ENCODE measurements at places on chromosomes 6 and 20.

DNA sequence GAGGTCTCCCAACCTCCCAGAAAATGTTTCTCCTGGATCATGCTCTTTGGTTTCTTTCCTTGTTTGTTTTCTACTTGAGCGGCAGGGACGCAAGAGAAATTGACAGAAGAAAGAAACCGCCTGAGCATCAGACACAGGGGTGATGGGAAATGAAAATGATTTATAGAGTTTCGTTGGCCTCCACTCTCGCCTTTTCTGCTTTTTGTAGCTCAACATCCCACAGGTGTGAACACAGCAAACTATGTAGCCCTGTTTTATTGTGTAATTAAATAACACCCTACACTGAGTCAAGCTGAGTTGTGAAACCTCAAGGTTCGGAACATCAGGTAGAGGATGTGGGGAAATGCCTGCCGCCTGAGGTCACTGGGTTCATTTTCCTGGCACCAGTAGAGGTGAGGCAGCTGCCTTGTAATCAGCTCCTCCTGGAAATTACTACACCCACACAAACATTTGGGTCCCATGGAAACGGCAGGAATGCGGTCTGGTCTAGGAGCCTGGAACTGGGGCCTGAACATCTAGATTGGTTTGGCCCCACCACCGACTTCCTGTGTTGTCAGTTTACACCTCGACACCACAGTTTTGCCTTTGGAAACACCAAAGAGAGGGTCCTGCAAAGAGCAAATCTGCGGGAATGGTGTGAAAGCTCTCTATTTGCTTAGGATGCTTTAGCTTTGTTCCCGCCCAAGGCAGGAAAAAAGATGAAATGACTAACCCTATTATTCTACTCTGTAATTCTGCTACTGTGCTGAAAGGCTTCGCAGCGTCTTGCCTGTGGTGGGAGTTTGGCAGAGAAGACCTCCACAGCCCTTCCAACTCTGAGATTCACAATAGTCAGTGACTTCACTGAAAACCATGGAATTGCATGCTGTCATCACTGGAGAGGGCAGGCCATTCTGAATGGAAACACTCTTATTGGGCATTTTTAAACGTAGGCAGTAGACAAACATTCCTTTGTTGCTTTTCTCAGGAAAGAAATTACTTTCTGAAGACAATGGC is 53.0 kb downstream of the ADAT2 start:
- no peak for DNase-seq

DNA sequence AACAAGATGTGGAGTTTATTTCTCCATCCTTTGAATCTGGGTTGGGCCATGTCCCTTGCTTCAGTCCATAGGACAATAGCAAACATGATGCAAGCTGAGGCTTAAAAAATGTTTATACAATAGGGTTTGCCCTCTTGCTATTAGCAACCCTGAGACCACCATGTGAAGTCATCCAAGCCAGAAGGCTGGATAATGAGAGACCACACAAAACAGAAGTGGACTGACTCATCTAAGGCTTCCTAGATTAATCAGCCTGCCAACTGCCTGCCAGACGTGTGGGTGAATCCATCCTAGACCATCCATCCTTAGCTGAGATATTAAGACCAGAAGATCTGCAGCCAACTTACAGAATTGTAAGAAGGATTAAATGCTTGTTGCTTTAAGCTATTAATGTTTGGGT is 38.1 kb upstream of the ISM1 start:
- no peak for DNase-seq

DNA sequence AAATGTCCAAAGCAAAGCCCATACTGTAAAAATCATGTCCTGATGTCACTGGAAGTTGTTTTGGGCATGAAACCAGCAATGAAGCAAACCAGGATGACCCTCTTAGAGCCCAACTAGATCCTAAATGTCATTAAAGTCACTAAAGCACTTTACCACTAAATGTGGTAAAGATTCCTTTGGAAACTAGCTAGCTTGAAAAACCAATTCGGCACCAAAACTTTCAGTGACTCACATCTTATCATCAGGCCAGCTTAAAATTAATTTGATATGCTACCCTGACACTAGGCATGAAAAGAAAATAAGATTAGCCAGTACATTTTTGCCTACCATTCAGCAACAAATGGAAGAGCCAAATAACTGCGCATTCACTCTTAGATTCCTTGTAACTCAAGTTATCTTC is 145.8 kb downstream of the PACRG start:
- no peak for DNase-seq

- no peak for DNase-seq
Observed at GRCh38 chr20:49106328-49106727, 60.2 kb downstream of the CSE1L start.

GRCh38 chr6:167898673-167899311 is 72.1 kb downstream of the AFDN start:
- DNase-seq = peak; percentile 12

DNA sequence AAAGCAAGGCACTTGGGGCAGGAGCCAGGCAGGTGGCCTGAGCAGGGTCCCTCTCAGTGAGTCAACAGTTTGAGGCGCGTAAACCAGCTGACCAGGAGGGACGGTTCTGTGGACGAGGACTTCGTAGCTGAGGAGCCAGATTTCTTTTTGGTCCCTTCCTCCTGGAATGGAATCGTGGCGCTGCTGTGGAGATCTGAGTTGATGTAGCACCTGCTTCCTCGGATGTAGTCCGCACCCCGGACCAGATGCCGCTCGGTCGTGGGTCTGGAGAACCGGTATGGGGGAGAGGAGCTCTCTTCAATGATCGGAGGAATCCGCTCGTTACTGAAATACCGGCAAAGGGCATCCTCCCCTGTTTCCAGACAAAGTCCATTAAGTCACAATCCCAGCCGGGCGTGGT is 49.7 kb upstream of the IPCEF1 start:
- DNase-seq = no peak

GRCh38 chr6:138509371-138509770 is 10.1 kb upstream of the NHSL1 start:
- peak; percentile 47 for DNase-seq

GRCh38 chr6:26520237-26520849 is 17.8 kb upstream of the HMGN4 start:
- no peak for DNase-seq

- no peak for DNase-seq
Observed at GRCh38 chr20:38600057-38600456, 1.6 kb upstream of the ARHGAP40 start.

DNA sequence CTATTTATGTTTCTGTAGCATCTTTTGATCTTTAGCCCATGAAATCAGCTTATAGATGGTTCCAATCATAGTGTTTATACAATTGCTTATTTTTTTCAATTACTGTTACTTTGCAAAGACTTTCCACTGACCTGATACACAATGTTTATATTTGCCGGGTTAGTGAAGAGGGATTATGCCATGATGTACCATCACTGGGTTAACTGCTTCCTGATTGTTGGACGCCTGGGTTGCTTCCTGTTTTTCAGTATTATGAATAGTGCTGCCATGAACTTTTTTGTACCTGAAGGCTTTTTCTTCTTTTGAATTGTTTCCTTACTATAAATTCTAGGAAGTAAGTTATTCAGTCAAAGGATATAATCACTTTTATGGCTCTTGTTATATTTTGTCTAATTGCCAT is 6.9 kb downstream of the MANBAL start:
- no peak for DNase-seq

- DNase-seq = peak; percentile 52
Observed at GRCh38 chr6:42532038-42532669, 31.7 kb upstream of the UBR2 start.

DNA sequence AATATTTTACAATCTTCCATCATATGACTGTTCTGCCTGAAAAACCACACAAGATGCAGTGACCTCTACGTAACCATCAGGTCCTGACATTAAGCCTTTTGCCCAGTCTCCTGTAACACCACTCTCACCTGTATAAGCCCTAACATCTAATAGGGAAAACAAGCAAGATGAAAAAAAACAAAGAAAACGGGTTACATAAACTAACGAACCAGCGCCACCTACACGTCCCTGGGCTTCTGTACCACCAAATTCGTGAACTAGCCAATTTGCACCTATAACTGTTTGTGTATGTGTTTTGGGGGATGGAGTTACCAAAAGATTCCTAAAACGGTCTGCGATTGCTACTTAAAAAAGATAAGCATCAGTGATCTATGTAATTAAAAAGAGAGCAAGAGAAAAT is 70.2 kb downstream of the BLOC1S5 start:
- no peak for DNase-seq

- DNase-seq = no peak
Observed at GRCh38 chr6:142822842-142823241, 122.1 kb downstream of the HIVEP2 start.

- peak; percentile 98 for DNase-seq
Observed at GRCh38 chr6:41728073-41728936, 7.1 kb downstream of the TFEB start.

GRCh38 chr6:36700831-36701230 is 3.2 kb downstream of the RAB44 start:
- DNase-seq = no peak

GRCh38 chr20:25738198-25738597 is 41.5 kb upstream of the ZNF337 start:
- DNase-seq = no peak

DNA sequence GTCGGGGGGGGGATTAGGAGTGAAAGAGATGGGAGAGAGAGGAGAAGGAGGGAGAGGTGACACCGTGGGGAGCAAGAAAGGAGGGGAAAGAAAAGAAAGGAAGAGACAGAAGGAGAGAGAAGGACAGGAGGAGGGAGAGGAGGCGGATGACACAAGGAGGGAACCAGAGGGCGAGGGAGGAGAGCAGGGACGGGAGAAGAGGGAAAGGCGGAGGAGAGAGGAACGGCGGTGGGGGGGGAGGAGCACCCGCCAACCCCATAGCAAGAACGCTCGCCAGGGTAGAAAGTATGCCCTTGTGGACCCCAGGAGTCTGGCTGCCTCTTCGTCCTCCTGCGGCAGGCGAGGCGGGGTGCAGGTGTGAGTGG is 4.5 kb upstream of the INSM1 start:
- peak; percentile 61 for DNase-seq

GRCh38 chr6:33066917-33067521 is 6.4 kb downstream of the HLA-DPA1 start:
- no peak for DNase-seq

- peak; percentile 20 for DNase-seq
Observed at GRCh38 chr6:143059663-143060353, 881 bp upstream of the AIG1 start.

DNA sequence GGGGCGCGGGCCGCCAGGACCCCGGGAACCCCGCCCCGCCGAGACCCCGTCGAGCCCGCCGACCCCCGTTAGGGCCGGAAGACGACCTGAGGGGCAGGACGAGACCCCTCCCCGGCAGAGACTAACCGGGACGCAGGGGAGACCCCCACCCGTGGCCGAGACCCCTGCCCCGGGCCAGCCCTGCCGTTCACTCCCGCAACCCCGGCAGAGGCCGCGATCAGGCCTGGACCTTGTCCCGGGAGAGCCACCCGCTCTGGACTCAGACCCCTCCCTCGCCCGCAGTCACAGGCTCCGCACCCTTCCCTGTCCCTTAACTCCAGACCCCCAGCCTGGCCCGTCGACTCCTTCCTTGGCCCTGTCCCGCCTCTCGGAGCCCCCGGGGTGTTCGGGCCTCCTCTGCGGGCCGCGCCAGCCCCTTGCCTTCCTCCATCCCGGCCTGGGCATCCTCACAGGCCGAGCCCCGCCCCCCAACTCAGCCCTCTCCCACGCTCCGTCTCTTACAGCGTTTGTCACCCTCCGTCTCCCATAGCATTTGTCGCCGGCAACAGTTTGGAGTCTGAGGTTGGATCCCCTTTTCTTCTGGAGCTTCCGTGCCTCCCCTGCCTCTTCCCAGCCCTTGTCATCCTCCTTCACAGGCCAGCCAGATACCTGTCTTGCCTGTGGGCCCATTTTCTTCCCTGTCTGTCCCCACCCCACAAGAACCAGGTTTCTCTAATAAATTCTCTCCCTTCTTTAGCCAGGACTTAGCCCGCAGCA is 569 bp downstream of the TCEA2 start:
- DNase-seq = no peak

- no peak for DNase-seq
Observed at GRCh38 chr20:37166867-37167266, 12.3 kb upstream of the RPN2 start.

DNA sequence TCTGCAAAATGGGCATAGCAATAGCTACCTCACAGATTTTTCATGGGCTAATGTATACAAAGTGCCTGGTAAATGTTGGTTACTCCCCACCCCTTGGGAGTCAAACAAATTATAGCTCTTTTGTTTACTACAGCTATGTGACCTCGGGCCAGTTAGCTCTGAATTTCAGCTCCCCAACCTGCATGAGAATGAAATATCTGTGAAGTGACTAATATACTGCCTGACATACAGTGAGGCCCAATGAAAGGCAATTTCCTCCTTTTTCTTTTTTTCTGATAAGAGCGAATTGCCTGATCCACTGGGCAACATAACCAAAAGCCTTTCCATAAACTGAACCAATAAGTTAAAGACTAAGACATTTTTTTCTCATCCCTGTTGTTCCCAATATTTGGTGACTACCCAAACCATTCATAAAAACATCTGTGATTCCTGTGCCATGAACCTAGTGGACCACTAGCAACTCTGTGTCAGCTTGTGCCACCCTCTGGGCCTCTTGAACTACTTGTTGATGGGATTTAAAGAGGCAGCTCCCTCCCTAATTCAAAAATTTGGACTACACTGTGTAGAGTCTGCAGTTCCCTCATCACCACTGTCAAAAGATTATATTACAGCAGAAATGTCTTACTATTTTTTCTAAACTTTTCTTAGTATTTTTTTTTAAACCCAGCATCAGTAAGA is 91.9 kb upstream of the TMEM30A start:
- DNase-seq = no peak

Data from NCI-H2081 (cell line).